AG08395 (cell line): ENCODE measurements at places on chromosomes 1 and 21.
A peak's percentile ranks its signal among the peaks of the same experiment; 100 is the strongest.

GRCh38 chr21:43191521-43191920 is 22.7 kb downstream of the CRYAA start:
- no peak for DNase-seq

DNA sequence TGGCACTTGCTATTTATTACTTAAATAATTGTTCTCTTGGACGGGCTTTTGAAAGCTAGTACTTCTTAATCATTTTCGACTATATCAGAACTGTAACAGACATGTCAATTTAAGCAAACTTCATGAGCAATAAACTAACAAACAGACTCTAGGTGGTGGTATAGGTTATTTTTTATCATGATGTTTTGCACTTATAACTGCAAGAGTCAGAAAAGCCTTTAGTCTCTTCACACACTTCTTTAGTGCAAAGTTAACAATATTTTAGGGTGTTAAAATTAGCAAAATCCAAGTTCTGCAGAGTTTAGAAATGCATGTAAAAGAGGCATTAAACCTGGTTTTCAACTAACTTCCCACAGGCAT is 2.2 kb downstream of the NRIP1 start:
- no peak for DNase-seq

GRCh38 chr1:31445951-31446350 is 32.9 kb downstream of the SERINC2 start:
- no peak for DNase-seq

DNA sequence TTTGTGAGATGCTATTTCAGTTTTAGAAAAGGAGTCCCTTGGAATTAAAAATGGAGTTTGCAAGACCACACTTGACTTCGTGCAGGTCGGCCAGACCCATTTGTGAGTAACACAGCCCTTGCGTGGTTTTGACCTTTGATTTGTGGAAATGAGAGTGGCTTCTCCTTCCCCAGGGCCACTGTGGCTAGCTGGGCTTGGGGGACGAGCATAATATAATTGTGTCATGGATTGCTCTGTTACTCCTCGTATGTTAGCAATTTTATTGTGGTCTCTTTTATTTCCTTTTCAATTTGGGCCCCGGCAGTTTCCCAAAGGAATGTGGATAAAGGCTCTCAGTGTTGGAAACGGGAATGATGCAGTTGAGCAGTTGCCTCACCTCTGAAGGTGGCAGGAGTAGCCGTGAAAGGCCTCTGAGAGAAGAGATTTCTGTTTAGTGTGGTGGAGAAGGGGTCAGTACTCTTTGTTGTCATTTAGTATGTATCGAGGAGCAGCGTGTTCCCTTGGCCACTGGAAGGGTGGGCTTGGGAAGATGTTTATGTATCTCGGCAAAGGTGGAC is 194.6 kb downstream of the PBX1 start:
- DNase-seq, result peak; percentile 21

- DNase-seq, result no peak
These were observed 4.2 kb upstream of the IBA57 start for GRCh38 chr1:228161362-228161761.

- DNase-seq, result no peak
These were observed 11.2 kb downstream of the FAM3B start for GRCh38 chr21:41327753-41328152.

DNA sequence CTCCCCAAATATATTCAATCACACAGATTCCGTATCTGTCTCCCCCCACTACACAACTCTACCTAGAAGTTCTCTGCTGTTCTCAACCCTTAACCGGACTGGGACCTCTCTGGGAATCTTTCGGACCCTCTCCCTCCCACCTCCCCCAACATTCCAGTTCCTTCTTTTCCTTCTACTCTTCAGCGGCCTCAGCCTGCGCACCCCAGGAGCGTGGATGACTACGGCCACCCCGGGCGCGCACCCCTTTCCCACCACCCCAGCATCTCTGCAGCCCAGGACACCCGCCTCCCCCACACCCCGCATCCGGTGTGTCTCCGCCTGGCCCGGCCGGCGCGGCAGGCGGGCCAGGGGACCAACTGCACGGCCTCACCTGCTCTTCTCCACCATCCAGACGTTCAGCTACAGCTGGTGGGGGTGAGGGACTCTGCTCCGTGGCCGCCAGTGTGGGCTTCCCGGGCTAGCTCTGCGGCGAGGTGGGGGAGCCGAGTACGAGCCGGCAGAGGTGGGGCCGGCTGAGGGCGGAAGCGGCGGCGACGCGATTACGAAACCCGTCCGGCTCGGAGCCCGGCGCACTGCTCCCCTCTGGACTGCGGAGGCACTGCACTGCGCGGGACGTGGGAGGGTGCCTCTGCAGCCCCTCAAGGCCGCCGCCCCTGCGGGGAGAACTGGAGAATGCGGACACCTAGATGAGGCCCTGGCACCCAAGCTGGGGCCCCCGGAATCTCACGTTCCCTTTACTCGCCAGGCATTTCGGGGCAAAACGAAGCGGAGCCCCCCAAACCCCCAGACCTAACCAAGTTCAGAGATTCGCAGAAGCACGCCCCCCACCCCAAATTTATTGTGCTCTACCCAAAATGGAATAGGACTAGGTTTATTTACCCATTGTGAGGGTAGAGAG is at the start of gene CDC42SE1:
Gene CDC42SE1, minus strand, starts transcription at position 514 of the 898 bp plus-strand sequence. CDS start 3,892 bp downstream, outside the sequence.
- peak; percentile 85 for DNase-seq

- no peak for DNase-seq
These were observed 43.1 kb downstream of the KIF21B start for GRCh38 chr1:200980452-200980772.

- DNase-seq, result no peak
These were observed 8.2 kb upstream of the SLC30A1 start for GRCh38 chr1:211587123-211587522.

- peak; percentile 35 for DNase-seq
These were observed 27.9 kb downstream of the LRRC8B start for GRCh38 chr1:89552471-89553081.

DNA sequence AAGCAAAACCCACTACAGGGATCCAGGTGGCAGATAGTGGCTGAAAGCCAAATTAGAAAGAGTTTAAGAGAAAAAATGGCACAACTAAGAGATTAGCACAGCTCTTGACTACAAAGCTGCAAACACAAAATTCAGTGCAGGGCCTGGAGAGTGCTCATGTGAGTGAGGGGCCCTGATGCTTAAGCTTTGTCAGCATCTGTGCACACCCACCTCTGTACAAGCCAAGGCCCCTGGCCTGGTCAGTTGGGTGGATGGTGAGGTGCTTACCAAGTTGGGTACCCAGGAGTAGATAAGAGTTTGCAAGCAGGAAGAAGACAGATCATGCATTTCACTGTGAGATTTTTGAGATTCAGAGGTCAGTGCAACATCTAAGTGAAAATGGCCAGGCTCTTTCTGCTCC is 62.7 kb upstream of the ATP1B1 start:
- DNase-seq, result no peak

GRCh38 chr1:6450005-6450450 is 15.9 kb downstream of the TNFRSF25 start:
- no peak for DNase-seq

DNA sequence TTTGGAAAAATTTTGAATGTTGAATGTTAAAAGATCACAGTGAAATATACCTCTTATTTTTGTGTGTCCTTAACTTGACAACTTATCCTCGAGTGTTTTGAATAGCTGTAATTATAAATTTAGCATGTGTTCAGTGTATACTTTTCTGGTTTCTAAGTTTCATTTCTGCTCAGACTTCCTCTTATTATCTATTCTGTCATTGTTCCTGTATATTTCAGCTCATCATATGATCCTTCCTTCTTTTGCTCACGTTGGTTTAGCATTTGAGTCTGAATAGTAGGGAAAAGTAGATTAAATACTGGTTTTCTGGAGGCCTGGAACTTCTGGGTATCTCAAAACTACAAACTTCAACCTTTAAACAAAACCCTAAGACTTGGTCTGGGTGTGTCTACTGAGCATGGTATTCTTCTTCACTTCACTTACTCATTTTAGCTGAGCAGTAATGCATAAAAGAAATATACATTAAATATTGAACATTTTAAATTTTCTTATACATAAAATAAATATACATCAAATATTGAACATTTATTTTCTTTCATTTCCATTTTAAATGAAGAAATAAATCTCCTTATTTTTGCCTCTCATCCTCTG is 3.3 kb upstream of the ATP6V1G3 start:
- no peak for DNase-seq

DNA sequence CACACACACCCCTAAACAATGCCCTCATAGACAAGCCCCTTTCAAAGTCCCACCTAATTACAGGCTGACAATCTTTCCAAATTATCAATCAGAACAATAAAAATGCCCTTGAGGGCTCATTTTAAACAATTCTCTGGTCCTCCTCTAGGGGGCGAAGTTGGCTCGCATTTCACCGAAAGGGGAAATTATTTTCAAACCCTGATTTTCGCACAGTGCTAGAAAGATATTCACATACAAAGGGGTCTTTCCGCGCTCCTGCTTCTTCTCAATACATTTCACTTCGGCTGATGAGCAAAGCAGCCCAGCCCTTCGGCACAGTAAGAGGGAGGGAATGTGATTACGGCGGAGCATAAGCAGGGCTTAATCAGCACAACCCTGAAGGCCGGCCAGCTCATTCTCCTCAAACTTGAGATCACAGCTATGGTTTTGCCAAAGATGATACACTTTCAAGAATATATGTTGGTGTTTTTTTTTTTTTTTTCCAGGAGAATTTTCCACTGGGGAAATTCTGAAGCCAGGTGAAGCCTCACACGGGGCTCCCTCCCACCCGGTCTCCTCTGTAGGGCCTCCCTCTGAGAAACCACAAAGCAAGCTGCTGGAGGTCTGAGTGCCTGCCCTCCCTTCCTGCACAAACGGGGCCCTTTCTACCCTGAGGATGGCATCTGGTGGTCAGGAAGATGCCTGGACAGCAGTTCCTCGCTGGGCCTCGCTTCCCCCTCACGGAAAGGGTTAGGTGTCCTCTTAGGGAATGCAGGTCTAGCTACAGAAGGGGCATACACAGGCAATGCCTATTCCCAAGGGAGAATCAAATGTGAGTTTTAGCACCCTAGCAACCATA is 66.9 kb downstream of the GNG12 start:
- DNase-seq, result peak; percentile 80

- DNase-seq, result no peak
These were observed 49.6 kb downstream of the INTS7 start for GRCh38 chr1:211985556-211986264.

DNA sequence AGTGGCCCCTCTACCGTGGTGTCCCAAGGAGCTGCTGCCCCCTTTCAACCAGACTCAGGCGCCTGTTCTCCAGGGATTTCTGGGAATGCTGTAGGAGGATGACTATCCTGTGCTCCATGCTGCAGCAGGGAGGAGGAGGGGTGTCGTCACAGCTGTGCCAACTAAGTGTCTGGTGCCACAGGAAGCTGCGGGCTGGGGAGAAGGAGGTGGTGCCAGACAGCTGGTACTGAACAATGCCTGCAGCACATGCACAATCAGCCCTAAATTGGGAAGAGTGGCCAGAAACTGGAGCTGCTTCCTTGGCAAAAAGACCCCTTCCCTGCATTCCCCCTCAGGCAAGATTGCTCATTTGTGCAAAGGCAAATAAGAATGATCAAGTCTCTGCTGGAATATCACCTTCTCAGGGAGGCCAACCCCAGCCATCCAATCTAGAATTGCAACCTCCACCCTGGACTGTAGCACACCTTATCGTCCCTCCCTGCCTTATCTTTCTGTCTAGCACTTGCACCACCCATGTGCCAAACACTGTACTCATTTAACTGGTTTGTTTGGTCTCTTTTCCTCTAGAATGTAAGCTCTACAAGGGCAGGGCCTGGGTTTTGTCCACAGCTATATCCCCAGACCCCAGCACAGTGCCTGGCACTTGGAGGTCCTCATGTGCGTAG is 33.3 kb downstream of the LAMB3 start:
- peak; percentile 54 for DNase-seq

- DNase-seq, result peak; percentile 19
These were observed 213.0 kb downstream of the CRB1 start for GRCh38 chr1:197481101-197481500.

GRCh38 chr1:169604781-169605560 is 18.7 kb upstream of the F5 start:
- no peak for DNase-seq

DNA sequence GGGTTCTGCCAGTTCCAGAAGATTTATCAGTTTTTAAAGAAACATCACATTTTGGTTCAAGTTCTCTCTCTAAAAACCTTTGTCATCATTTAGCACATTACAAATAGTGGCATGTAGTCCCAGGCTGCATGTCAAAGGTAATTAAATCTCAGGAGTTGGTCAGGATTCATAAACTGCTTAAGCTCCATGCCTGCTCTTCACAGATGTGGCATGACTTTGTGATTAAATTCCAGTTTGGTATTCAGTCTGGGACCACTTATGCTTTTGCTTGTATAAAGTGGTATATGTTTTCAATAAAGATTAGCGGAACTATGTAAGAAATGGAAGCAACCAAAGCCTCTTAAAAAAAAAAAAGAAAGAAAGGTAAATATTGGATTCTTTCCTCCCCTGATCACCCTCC is 408.0 kb downstream of the DISC1 start:
- DNase-seq, result no peak
